T-helper 17 cell (primary cell): ENCODE measurements at places on chromosomes 7 and 10.

GRCh38 chr10:17510242-17510908, 56.0 kb upstream of the ST8SIA6 start:
- DNase-seq: no peak

DNA sequence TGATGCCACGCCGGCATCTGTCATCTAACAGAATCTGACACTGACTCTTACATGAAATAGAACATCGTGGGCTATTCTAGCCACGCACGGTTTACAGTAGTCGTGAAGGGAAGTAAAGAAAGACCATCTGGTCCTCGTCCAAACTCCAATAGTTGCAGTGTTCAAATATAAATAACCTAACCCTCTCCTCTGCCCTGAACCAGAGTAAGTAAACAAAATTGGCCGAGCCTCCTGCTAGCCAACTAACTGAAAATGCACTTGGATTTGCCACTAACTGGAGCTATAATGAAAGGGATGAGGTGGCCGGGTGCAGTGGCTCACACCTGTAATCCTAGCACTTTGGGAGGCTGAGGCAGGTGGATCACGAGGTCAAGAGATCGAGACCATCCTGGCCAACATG, 29.5 kb upstream of the ZC3HAV1L start:
- no peak for DNase-seq

- DNase-seq: no peak
These were observed 2.2 kb upstream of the GET4 start for GRCh38 chr7:874031-874749.

DNA sequence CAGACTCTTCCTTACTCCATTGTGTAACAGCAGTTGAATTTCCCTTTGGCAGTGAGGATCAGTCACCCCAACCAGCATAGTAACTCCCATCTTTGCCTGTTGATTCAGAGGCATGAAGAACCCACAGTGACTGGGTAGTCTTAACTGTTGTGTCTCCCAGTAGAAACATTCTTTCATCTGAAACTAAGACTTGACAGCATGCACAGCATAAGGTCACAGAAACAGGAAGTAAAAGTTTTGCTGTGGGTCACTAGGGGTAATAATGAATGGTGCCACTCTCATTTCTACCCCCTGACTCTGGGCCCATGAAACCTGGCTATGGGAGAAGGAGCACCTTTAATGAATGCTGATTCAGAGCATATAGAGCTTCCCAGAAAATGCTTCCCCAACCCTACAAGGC, 8.3 kb upstream of the FRMPD2 start:
- no peak for DNase-seq

- no peak for DNase-seq
These were observed 6.6 kb upstream of the EBF3 start for GRCh38 chr10:129970465-129971364.

GRCh38 chr7:76303202-76304147, 1.0 kb downstream of the HSPB1 start:
- DNase-seq: peak; percentile 72

DNA sequence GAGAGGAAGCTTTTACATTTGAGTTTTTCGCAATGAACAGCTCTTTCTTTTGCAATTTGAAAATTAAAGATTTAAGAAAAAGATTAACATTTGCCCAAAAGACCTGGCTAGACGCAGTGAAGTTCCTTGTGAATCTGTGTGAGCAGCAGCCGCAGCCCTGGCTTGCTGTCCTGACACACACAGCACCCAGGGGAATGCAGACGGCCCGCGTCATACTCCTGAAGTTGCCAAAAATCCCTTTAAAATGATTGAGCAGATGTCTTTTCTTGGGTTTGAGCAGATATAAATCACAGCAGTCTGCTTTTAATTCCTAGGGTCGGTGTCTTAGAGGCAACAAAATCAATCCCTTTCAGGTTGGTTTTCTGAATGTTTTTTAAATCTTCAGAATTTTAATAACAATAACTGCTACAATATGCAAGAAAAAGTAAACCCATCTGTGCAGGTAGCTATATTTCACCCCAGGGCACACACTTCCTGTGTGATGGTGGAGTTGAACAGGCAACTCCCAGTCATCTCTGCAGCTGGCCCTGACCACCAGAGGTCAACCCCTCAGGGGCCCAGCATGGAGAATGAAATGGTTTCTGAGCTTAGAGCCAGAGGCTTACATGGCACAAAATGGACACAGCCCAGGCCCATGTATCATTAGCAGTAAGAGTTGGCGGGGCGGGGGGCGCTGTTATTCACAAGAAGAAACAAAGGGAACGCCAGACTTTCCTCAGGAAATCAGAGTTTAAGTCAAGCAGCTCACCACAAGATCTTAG, 32.2 kb upstream of the TRIL start:
- DNase-seq: no peak

GRCh38 chr10:73494213-73494612, 1.6 kb downstream of the PPP3CB start:
- DNase-seq: no peak

DNA sequence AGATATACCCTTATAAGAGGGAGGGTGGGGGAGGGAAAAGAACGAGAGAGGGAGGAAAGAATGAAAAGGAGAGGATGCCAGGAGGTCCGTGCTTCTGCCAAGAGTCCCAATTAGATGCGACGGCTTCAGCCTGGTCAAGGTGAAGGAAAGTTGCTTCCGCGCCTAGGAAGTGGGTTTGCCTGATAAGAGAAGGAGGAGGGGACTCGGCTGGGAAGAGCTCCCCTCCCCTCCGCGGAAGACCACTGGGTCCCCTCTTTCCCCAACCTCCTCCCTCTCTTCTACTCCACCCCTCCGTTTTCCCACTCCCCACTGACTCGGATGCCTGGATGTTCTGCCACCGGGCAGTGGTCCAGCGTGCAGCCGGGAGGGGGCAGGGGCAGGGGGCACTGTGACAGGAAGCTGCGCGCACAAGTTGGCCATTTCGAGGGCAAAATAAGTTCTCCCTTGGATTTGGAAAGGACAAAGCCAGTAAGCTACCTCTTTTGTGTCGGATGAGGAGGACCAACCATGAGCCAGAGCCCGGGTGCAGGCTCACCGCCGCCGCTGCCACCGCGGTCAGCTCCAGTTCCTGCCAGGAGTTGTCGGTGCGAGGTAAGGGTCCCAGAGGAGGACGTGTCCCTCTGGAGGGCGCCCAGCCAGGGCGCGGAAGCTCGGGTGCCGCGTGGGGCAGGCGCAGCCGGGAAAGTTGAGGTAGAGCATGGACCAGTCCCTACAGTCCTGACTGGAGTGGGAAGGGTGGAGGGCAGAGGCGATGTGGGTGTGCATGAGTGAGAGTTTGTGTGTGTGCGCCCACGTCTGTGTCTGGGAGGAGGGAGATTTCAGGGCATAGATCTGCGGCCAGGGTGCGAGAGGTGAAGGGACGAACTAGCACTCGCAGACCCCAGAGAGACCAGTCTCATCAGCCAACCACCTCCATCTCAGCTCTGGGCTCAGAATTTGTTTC, 844 bp downstream of the GRM3 start:
- DNase-seq: no peak

DNA sequence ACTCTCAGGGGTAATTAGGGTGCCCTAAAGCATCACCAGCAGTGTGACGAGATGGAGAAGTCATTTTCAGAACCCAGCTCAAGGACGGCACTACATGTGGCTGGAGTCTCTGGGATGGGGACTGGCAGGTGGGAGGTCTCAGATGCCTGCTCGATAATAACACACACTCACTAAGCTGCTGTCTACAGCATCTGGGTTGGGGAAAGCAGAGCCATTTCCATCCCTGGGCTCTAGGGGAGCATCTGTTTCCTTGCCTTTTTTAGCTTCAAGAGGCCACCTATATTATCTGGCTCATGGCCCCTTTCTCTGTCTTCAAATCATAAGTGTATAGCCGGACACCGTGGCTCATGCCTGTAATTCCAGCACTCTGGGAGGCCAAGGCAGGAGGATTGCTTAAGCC, 79.6 kb downstream of the SH3PXD2A start:
- no peak for DNase-seq

DNA sequence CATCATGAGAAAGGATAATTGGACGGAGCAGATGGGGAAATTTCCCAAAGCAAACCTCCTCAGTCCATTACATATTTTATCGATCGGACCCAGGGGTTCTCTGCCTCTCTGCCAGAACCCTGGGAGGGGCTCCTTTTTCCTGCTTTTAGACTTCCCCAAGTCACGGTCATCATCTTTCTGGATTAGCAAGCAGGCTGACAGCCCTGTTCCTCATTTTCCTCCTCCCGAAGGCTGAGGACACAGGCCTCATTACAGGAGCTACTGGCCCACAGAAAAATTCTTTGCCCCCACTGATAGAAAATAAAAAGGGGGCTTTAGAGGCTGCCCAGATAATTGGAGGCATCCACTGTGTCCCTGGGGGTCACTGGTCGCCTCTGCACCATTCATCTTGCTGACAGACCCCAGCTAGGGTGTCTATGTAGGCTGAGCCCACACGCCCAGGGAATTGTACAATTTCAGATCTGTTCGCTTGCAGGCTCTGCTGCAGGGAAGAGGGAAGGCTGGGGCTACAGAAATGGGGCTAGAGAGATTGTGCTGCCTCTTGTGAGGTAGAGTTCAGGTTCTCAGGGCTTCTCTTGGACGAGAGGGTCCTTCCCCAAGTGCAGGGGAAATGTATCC, 125.7 kb upstream of the SDK1 start:
- DNase-seq: no peak

DNA sequence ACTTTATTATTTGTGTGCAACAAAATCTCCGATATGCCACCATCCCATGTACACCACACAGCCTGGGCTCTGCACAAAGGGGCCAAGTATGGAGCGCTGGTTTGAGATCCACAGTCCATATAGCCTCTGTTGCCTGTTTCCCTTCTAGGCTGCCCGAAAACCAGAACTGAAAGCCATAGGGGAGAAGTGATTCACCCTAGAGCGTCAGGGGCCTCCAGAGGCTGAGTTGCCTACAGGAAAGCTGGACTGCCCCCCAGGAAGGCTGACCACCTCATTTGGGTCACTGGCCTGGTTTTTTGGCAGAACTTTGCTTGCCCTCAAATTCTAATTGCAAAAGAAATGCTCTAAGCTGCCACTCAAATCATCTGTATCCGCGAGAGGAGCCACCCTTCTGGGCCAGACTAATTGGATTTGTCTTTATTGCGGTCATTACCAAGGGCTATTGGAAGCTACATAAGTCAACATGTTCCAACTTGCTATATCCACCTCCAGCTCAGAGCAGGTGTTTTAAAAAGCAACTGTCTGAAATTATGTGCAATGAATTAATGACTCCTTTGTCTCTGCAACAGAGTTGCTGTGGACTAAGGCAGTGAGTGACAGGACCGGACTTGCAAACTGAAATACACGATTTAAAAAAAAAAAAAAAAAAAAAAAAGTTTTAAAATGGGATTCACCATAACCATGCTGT, 28.3 kb upstream of the FRMD4A start:
- DNase-seq: no peak

- DNase-seq: no peak
These were observed 31.5 kb downstream of the PIK3AP1 start for GRCh38 chr10:96688789-96689188.

- no peak for DNase-seq
These were observed 130.1 kb upstream of the LRRN3 start for GRCh38 chr7:110960811-110961210.

GRCh38 chr10:42477170-42477569, 161.2 kb downstream of the ZNF33B start:
- no peak for DNase-seq

DNA sequence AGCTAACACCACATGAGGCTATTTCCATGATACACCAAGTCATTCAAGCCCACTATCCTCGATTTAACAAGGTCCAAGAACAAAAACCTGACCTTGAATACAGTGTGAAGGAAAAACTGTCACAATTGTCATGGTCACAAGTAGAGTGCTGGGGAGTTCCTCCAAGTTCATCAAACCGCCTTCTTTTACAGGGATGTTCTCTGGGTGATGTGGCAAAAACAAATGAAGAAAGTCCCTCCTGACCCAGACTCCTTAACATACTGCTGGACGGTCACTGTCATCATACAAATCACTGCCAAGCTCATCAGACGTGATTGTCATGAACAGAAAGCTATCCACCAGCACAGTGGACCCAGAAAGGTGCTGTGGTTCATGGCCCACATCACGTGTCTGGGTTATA, 28.9 kb downstream of the HIPK2 start:
- no peak for DNase-seq

- DNase-seq: no peak
These were observed 64.2 kb downstream of the DIP2C start for GRCh38 chr10:625333-625696.

DNA sequence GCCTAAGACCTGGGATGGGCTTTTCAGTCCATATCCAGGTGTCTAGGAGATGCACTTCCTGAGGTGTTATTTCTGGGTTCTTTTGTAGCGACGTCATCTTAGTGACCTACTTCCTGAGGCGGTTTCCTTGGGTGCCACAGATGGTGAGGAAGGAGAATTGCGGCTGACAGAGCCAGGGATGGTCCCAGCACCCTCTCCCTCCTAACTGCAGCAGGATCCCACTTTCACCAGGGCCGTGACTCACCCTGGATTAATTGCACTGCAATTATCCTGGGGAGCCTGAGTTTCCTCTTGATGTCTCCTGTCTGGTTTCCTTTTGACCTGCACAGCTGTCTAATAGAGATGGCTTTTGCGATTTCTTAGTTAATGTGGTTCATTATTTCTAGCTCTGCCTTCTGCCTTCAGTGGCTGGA, 271.7 kb downstream of the TCF7L2 start:
- no peak for DNase-seq

DNA sequence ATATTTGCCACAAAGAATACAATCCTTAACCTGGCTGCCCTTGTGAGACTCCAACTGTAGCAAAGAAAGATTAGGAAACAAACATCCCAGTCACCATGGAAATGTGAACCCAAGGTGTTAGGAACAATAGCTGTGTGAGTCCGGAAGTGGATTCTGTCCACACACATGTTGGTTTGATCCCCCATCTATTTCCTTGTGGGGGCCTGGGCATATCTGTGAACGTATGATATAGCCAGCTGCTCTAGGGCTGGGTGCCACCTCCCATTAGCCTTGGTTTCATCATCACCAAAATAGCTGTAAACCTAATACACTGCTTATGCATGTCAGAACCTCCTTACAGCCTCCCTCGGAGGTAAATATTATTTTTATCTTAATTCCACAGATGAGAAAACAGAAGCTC, 26.4 kb downstream of the GRK5 start:
- DNase-seq: no peak

GRCh38 chr7:18808026-18808425, 309.4 kb downstream of the TWIST1 start:
- DNase-seq: no peak

- no peak for DNase-seq
These were observed 81.2 kb downstream of the HIPK2 start for GRCh38 chr7:139696552-139696951.

GRCh38 chr7:2728316-2729030, 40.5 kb downstream of the AMZ1 start:
- no peak for DNase-seq

DNA sequence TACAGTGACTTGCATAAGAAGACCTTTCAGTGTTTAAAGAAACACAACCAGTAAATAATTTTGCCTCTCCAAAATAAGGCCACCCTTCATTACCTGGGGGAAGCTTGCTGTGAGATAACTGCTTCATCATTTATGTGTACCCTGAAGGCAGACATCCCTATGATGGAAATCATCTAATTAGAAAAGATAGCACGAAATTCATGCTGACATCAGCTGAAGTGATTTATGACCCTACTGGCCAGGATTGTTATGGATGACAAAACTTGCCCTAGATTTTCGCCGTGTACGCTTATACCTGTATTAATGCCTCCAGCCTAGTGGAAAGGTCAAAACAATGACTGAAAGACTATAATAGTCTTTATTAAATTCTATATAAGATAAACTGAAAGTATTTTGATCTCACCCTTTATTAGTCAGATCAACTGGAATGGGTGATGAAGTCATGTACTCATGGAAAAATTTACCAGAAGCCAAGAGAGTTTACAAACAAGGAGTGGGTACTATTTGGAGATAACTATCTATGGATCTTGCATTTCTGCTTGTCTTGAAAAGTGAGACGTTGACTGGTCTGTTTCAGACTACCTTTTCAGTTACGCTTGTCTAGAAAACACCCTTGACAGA, 114.2 kb downstream of the PPP1R3A start:
- DNase-seq: no peak
